ENCODE measurements at places on chromosomes 6 and 20. TPM values are rescaled to one million over a fixed set of nuclear protein-coding genes. Genes with fewer than 3 reads are reported as not detected.

DNA sequence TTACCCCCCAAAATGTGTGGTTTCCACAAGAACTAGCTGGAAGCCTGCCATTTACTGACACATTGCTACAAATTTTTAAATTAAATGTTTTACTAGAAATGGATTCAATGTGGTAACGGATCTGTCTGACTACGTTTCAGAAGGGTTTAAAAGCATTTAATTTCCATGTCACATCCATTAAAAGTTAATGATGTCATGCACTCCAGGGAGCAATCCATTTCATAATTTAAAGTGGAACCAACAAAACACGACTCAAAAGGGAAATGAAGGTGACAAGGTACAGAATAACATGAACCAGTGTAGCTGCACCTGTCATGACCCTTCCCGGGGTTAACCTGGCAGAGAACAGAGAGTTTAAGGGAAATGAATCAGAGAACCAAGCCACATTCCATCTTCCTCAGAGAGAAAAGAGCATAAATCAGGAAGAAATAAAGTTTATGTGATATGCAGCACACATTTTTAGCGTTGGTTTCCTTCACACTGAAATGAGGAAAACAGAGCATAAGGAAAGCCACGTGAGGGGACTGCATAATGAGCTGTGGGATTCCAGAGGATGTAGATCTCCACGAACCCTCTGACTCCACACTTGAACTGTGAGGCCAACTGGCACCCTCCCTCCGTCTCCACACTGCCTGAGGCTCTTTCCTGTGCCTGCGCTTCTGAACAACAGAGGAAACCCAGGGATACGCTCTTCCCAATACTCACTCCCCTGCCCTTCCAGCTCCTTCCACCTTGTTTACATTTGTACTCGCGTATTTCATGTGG, 170.3 kb upstream of the AHI1 start:
- no peaks in the 10 kb centered on the region for H3K4me1 ChIP-seq
- H3K27ac ChIP-seq, result no peak overlapping the region
- H3K4me3 ChIP-seq, result no peak overlapping the region
- peaks cover 4% of the 10 kb centered on the region for H3K27me3 ChIP-seq

GRCh38 chr20:44081476-44081875, 105.5 kb downstream of the JPH2 start:
- H3K27ac ChIP-seq, result no peak overlapping the region
- no peaks in the 10 kb centered on the region for H3K36me3 ChIP-seq
- DNase-seq, result no peak

DNA sequence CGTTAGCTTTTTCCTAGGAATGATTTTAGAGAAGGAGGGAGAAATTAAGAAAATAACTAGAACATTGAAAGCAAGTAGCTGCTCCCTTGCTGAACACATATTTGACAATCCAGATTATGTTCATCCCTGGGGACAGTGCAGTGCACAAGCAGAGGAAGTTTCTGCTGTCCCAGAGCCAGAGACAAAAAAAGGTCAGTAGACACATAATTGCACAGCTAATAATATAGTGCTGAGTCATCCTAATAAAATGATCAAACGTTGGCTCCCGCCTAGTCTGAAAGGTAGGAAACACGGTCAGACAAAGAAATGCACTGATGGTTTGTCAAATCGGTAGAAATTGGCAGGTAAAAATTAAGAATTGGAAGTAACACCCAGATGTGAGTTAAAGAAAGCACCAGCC, 21.7 kb upstream of the SSTR4 start:
- no peak overlapping the region for H3K4me3 ChIP-seq
- H3K36me3 ChIP-seq, result no peaks in the 10 kb centered on the region
- no peak overlapping the region for H3K27ac ChIP-seq
- no peak for DNase-seq

- no peaks in the 10 kb centered on the region for H3K4me1 ChIP-seq
- peaks cover 5% of the 10 kb centered on the region for H3K27me3 ChIP-seq
- no peak overlapping the region for H3K4me3 ChIP-seq
- no peaks in the 10 kb centered on the region for H3K36me3 ChIP-seq
- DNase-seq, result no peak
- H3K27ac ChIP-seq, result no peak overlapping the region
Measured at GRCh38 chr20:54153847-54154246, 19.9 kb downstream of the CYP24A1 start.

DNA sequence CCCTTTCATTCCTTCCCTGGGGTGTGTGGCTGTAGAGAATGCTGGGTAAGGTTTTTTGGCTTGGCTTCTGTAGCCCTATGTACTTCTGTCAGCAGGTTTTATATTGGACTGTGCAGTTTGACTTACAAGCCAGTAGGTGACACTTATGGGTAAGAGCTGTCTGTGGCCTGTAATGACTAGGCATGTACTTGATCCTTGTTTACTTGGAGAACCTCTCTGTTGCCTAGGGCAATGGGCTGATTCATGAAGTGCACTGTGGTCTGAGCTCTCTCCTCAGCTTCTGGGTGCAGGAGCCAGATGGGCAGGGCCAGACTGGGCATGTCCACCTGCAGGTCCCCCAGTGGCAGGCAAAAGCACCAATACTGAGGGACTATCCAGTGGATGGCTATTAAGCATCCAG, 544.6 kb downstream of the ADGRB3 start:
- no peaks in the 10 kb centered on the region for H3K4me1 ChIP-seq
- no peak for DNase-seq
- no peaks in the 10 kb centered on the region for H3K36me3 ChIP-seq
- H3K4me3 ChIP-seq, result no peak overlapping the region

GRCh38 chr20:40233406-40233805, 455.6 kb downstream of the MAFB start:
- H3K27me3 ChIP-seq, result peaks cover 5% of the 10 kb centered on the region
- no peak for DNase-seq
- no peak overlapping the region for H3K27ac ChIP-seq
- H3K4me3 ChIP-seq, result no peak overlapping the region
- H3K4me1 ChIP-seq, result no peaks in the 10 kb centered on the region
- H3K36me3 ChIP-seq, result no peaks in the 10 kb centered on the region

SMOC2 gene
- not detected for total RNA-seq
